ENCODE measurements at places on chromosomes 13 and 19. TPM values are rescaled to one million over a fixed set of nuclear protein-coding genes. Genes with fewer than 3 reads are reported as not detected.

Gene ARL11
- total RNA-seq, result 0.44 TPM

Gene APOC4
- total RNA-seq, result not detected

Gene DCT
- total RNA-seq, result 0.26 TPM

Gene PEG3
- total RNA-seq, result 8.0 TPM

Gene TUBGCP3
- total RNA-seq, result 18.6 TPM

Data from left cardiac atrium (tissue), 4 donors.